ENCODE measurements at places on chromosomes 7 and 10. TPM values are rescaled to one million over a fixed set of nuclear protein-coding genes. Genes with fewer than 3 reads are reported as not detected.
A peak's percentile ranks its signal among the peaks of the same experiment; 100 is the strongest.

- no peak for DNase-seq
These were observed 761.9 kb downstream of the TYW1 start for GRCh38 chr7:67758551-67758950.

- DNase-seq, result no peak
These were observed 7.7 kb upstream of the ADGRA1 start for GRCh38 chr10:133079836-133080682.

- no peak for DNase-seq
These were observed 35.5 kb upstream of the WAPL start for GRCh38 chr10:86556933-86557649.

- no peak for DNase-seq
These were observed 948.4 kb downstream of the SORCS1 start for GRCh38 chr10:106216085-106216484.

- DNase-seq, result peak; percentile 70
These were observed 608.9 kb downstream of the PTPRN2 start for GRCh38 chr7:157978766-157979165.

- no peak for DNase-seq
These were observed 75.4 kb downstream of the ANK3 start for GRCh38 chr10:60314069-60314940.

GRCh38 chr7:82164813-82165212, 278.8 kb downstream of the CACNA2D1 start:
- no peak for DNase-seq

GRCh38 chr7:7617550-7617949, 23.0 kb upstream of the UMAD1 start:
- no peak for DNase-seq

- DNase-seq, result no peak
These were observed 640.4 kb downstream of the TYW1 start for GRCh38 chr7:67637023-67637358.

- no peak for DNase-seq
These were observed 19.9 kb downstream of the POLL start for GRCh38 chr10:101568054-101568745.

DNA sequence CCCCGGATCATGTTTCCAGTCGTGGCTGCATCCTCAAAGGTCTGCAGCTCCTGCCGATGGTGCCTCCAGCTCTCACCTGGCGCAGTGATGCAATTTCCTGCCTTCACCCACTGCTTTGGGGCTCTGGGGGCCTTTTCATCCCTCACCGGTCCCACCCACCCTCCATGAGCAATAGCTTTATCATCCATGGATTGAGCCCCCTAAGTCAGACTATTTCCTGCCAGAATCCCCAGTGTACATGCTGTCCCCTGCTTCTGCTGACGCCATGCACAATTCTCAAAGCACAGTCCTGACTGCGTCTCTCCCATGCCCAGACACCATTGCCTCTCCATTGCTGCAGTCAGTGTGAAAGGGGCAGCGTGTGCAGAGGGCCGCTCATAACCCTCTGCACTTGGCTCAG, 49.7 kb downstream of the FAM241B start:
- peak; percentile 25 for DNase-seq

DNA sequence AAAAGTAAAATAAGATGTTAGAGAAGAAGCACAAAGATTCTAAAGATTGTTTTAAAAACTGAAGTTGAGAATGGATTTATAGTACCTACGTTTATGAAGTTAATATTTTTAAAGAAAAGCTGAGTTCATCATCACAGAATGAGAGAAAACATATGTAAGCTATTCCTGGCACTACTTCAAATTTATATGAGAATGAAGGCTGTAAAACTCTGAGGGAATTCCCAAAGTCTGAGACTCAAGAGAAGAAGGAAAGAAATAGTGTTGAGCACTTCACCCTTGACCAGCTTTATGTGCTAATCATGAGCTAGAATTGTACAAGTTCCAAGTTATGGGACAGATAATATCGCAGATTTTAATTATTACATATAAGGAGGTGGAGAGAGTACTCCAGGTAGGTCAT, 323.7 kb upstream of the GNAI1 start:
- DNase-seq, result no peak

- DNase-seq, result no peak
These were observed 75.9 kb downstream of the ADARB2 start for GRCh38 chr10:1661416-1661815.

DNA sequence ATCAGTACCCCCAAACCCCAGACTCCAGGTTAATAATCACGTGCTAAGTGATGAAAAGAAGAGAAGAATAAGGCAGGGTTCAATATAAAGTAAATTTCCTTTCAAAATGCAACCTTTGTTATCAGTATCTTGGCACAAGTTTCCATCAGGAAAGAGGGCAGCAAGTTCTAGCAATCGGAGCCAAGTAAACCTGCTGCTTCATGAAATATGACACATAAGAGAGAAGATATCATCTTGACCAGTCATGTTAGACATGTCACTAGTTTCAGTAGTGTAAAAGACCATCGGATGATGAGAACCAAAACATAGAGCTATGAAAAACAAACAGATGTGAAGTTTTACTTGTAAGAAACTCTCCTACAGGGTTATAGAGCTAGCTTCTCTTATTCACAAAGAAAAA, 44.0 kb downstream of the AASS start:
- no peak for DNase-seq

DNA sequence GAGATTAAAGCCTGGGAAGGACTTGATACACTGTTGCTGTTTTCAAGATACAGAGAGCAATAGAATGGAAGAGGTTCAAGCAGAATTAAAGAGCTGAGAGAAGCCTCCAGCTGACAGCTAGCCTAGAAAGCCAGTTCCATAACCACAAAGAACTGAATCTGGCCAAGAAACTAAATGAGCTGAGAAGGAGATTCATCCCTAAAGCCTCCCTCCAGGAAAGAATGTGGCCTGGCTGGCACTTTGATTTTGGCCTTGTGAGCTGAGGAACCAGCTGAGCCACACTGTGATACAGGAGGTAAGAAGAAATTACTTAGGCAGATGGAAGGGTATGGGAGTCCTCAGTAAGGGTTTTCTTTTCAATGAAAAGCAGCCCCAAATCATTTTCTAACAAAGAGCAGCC, 324.1 kb downstream of the PHF14 start:
- no peak for DNase-seq

DNA sequence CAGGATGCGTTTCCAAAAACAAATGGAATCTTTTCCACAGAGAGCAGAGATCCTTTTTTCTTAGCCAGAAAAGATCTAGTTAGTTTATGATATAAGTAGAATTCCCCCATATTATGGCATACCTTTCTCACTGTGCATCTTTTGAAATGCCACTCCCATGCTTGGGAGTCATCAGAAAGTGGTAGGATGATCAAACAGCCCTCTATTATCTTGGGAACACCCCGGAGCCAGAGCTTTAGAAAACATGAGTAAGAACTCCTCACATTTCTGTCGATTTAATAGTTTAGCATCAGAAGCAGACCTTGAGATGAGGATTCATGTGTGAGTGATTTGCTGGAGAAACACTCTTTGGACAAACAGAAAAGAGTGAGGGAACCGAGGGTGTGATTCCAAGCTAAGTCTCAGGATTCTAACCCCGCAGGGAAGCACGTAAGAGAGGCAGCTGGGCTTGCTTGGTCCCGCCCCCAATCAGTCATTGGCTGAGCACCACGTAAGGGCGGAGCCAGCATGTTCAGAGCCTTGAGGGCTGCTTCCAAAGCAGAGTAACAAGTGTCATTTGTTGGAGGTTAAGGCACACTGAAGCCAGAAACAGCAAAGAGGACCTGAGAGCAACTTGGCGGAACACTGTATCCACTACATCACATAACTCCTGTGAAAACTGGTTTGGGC, 43.7 kb upstream of the NXPH1 start:
- DNase-seq, result no peak

DNA sequence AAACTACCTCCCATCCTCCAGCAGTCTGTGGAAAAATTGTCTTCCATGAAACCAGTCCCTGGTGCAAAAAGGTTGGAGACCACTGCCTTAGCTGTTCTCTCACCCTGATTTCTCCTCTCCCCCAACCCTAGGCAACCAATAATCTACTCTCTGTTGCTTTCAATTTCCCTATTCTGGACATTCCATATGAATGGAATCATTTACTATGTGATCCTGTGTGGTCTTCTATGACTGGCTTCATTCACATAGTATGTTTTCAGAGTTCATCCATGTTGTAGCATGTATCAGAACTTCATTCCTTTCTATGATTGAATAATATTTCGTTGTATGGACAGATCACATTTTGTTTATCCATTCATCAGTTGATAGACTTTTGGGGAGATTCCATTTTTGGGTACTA, 38.3 kb upstream of the DLG5 start:
- DNase-seq, result no peak

- peak; percentile 84 for DNase-seq
These were observed 4.9 kb upstream of the RRP12 start for GRCh38 chr10:97406064-97406463.

DNA sequence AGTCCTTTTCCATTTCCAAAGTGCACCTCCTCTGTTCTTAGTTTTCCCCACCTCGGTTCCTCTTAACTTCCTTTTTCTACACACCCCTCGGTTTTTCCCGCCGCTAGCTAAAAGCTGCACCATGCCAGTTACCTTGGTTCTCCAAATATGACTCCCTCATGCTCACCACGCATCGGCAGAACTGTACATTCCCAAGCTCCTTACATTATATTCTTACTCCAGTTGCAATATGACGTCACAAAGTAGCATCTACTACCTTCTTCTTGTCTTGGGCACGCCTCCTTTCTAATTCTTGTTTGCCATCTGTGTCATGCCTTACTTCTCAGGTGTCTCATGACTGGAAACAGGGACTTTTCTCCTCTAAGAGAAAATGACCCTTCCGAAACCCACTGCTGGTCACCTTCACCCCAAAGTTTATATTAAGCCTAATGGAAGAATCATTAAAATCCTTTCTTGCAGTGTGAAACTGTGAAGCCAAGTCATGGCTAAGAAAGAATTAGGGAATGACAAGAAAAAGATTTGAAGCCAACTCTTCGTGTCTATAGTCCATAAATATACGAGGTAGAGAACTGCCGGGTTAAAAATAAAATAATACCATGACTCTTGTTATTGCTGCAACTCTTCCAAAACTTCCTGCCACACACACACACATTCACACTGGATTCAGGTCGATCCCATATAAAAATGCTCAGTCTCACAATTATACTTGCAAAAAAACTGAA, 1.7 kb downstream of the ESYT2 start:
- DNase-seq, result no peak

GRCh38 chr10:55750458-55750857, 610.6 kb downstream of the ZWINT start:
- DNase-seq, result no peak

GRCh38 chr10:20372748-20373147, 524.4 kb downstream of the NEBL start:
- no peak for DNase-seq

GRCh38 chr10:59865101-59865500, 41.3 kb downstream of the CCDC6 start:
- DNase-seq, result no peak

DNA sequence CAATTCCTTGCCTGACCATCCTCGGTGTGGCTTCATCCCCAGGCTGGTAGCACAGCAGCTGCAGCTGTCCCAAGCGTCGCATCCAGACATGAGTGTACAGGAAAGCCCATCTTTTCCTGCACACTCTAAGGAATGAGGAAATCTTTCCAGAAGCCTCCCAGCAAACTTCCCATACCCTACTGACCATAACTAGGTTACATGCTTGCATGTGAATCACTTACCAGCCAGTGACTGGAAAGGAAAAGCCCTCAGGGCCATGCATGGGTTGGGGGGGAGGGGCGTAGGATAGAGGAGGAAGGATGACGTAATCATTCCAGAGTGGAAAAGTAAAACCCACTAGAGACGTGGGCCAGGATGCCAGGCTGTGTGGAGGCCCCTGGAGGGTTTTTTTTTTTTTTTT, 18.9 kb upstream of the ZNF212 start:
- DNase-seq, result no peak

DNA sequence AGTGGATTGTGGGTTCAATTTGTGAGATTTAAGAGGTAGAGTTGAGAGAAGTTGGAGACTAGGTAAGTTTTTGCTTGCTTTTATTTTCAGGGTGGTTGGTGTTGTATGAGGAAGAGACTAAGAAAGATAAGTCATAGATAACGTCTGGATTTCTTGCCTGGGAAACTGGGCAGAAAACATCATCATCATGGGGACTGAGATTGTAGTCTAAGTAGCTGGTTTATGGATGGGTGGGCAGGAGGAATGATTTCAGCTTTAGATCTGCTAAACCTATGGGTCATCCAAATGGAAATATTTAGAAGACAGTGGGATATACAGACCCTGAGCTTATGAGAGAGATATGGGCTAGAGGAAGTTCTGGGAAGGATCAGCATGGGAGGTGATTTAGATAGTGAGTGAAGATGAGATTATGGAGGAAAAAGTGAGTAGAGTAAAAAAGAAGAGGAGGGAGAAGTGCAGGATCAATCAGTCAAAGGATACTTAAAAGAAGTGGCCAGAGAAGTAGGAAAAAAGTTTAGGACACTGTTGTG, 169.8 kb downstream of the WNT2 start:
- no peak for DNase-seq

DNA sequence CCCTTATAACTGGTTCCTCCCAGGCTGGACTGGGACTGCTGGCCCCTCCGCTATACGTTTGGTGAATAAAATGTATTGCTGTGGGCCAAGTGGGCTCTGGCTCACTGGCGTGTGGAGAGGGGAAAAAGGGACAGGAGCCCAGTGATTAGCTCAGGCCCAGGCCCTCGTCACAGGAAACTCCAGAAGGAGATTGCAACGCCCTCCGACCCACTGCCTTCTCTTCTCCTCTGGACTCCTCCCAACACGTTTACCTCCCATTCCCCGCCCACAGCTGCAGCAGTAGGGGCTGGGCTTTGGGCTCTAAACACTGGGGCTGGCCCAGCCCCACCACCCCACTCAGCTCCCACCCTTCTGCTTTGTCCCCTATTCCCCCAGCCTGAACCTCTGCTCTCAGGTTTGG, 173.9 kb downstream of the NEURL1 start:
- DNase-seq, result no peak

Gene SLC26A5
- total RNA-seq, result 0.68 TPM

Gene SPDYE11
- not detected for total RNA-seq

Gene SUN3
- total RNA-seq, result not detected

Gene AQP1
- 17.1 TPM for total RNA-seq

Gene RELN
- total RNA-seq, result 7.6 TPM

Gene TUBGCP2
- total RNA-seq, result 51.9 TPM

Gene ACADSB
- 15.6 TPM for total RNA-seq

Gene ACSM6
- total RNA-seq, result not detected

Gene ARHGAP22
- 0.56 TPM for total RNA-seq

Gene CALY
- 1.6 TPM for total RNA-seq

Data from spleen (tissue), 13 donors.